ENCODE measurements at places on chromosomes 12 and 14.

GRCh38 chr12:57940052-57940914 is 1.1 kb upstream of the ATP23 start:
- no peak for DNase-seq

- peak; percentile 39 for DNase-seq
Observed at GRCh38 chr12:115941362-115941761, 336.1 kb downstream of the MED13L start.

DNA sequence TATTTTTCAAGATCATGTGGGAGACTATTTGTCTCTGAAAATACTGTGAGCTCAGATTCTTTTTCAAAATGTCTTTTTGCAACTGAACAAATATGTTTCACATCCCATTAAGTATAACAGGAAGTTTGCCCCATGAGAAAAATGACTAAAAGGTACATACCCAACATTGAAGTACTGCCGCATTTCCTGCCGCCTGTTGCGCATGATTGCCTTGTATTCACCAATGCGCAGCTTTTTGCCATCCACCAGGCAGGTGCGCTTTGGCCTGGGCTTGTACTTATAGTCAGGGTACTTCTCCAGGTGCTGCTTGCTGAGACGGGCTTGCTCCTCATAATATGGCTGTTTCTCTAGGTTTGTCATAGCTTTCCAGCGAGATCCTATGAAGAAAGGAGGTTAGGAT is 413.2 kb downstream of the SOX5 start:
- no peak for DNase-seq

- DNase-seq, result no peak
Observed at GRCh38 chr12:64311877-64312276, 78.7 kb downstream of the C12orf56 start.

DNA sequence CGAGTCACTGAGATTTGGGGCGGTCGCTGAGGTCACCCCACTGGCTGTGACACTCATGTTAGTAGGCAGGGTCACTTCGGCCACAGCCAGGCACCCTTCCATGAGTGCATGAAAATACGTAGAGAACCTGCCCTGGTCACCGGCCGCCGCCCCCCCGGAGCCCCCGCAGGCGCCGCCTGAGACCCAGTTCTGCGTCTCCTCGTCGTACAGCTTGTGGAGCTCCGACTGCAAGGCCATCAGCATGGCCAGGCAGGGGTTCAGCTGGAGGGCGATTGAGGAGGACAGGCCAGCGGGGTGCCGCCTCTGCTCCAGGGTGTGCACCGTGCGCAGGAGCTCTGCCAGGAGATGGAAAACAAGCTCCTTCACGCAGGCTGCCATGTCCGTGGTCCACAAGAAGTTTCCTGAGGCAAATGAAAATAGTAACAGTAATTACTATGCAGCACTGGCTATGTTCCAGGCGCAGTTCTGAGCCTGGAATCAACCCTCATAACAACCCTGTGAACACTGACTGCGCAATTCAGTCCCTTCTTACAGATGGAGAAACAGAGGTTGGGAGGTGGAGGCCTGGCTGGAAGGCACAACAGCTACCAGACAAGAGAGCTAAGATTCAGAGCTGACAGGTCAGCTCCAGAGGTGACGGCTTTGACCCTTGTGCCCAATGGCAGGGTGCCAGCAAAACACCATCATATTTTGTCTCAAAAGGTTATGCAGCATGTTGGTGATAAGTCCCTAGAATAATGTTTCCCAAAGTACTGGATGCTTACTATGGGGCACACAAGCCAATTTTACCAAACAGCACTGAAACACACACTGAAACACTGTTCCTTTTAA is 59.9 kb downstream of the TRAFD1 start:
- no peak for DNase-seq

GRCh38 chr12:60201891-60202290 is 606.1 kb downstream of the SLC16A7 start:
- peak; percentile 34 for DNase-seq

Data from fibroblast of upper back skin (primary cell).